ENCODE measurements at places on chromosomes 1 and 21.

- peak; percentile 63 for DNase-seq
These were observed 19.9 kb upstream of the PPP1R15B start for GRCh38 chr1:204431310-204432184.

- DNase-seq: no peak
These were observed 67.7 kb upstream of the MPC2 start for GRCh38 chr1:168004531-168004930.

- DNase-seq: no peak
These were observed 32.8 kb upstream of the IFNAR2 start for GRCh38 chr21:33196941-33197374.

DNA sequence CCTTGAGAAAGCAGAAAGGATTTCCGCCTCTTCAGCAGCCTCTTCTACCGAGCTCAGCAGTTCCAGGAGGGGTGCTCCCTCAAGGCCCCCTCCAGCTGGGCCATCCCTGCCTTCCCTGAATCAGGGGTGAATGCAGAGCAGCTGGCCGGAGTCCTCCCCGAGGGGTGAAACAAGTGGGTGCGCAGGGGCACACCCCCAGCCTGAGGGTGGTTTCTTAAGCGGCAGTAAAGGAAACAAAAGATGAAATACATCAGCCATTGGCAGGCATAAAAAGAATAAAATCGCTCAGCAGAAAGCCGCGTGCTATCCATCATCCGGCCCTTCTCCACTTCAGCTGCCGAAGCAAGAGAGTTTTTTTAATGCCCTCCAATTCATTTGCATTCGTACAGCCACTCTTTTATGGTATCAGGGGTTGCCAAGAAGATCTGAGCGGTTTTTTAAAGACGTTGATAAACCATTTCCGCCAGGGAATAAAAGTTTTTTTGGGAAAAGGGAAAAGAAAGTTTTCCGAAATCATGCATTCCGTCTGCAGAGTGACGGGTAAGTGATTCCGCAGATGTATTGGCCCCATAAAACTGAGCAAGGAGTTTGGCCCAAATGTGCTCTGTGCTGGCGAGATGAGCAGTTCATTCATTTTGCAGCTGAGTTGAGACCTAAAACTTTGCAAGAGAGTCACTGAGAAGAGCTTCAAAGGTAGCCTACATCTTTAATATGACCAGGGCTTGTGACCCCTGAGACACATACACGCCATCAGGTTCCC is 73.7 kb upstream of the ZC3H12A start:
- DNase-seq: no peak

- no peak for DNase-seq
These were observed 95.7 kb upstream of the GCLM start for GRCh38 chr1:94004924-94005323.

- no peak for DNase-seq
These were observed 3.8 kb upstream of the XCL1 start for GRCh38 chr1:168572633-168573032.

- no peak for DNase-seq
These were observed 216.1 kb upstream of the TMEM51 start for GRCh38 chr1:14937288-14937949.

DNA sequence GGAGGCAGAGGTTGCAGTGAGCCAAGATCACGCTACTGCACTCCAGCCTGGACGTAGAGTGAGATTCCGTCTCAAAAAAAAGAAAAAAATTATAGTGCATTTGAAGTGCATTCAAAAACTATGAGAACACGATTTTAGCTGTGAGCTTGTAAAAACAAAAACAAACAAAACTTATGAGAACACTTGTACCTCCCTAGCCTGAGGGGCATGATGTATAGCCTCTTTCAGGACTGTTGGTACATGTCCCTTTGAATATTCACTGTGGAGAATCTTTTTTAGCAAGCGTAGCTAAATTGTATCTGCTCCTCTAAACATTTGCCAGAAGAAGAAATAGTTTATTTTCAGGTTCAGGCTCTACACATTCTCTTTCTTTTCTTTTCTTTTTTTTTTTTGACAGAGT is 9.5 kb upstream of the DEGS1 start:
- DNase-seq: no peak

Measured in stimulated activated CD8-positive, alpha-beta memory T cell treated with anti-CD3 and anti-CD28 coated beads, Interleukin-7, amount 100 ng/mL, for 1 hour (primary cell).